Stimulated activated CD8-positive, alpha-beta memory T cell treated with anti-CD3 and anti-CD28 coated beads, Interleukin-2, amount 100 ng/mL, for 48 hours (primary cell): ENCODE measurements at places on chromosomes 1 and 21.

DNA sequence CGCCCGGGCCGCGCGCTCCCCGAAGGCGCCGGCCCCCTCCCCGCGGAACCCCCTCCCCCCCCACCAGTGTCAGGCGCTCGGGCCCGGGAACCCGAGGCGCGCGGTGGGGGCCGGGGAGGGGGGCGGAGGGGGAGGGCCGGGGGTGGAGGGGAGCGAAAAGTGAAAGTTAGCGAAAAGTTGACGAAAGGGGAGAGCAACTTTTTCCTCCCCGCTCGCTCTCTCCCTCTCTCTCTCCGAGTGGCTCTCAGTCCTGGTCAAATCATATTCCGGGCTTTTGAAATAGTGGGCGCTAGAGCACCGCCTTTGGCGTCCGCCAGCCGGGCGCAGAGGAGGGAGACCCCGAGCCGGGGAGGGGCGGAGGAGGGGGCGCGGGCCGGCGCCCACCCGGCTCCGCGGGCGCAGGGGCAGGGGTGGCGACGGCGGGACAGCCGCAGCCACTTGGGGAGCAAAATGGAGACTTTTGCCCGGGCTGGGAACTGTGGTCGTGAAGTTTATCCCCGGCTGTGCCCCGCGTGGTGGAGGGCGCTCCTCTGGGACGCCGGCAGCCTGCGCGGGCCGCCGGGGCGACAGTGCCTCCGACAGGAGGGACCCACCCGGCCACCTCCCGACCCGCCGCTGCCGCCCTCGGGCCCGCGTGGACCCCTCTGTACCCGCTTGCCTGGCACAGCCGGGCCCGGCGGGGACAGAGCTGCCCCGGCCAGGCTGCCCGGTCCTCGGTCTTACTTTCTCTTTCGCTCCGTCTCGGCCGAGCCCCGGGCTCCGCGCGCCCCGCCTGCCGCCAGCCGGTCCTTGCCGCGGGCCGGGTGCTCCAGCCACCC lies 697 bp downstream of the PRDM16 start:
- no peak for DNase-seq

- DNase-seq = no peak
Observed at GRCh38 chr1:14897547-14897946, 256.0 kb upstream of the TMEM51 start.

GRCh38 chr1:243970077-243970476 lies 81.0 kb upstream of the ZBTB18 start:
- no peak for DNase-seq

GRCh38 chr21:28339403-28339802 lies 653.3 kb downstream of the LTN1 start:
- DNase-seq = no peak

- DNase-seq = no peak
Observed at GRCh38 chr1:229464672-229465071, 30.8 kb upstream of the ACTA1 start.

GRCh38 chr1:37098237-37098636 lies 63.9 kb upstream of the GRIK3 start:
- no peak for DNase-seq
